Fibroblast of villous mesenchyme (primary cell): ENCODE measurements at places on chromosomes 2 and 18. TPM values are rescaled to one million over a fixed set of nuclear protein-coding genes. Genes with fewer than 3 reads are reported as not detected.

Gene FSHR
- total RNA-seq = not detected in 2 replicates

Gene ESPNL
- total RNA-seq = 1.3 and 4.2 TPM in 2 replicates

Gene KLHL29
- total RNA-seq = 10.6 and 14.7 TPM in 2 replicates

Gene POTEI
- total RNA-seq = under 0.01 TPM in 1 of 2 replicates, not detected in the other

Gene CCL20
- 0.43 TPM in 1 of 2 replicates, not detected in the other for total RNA-seq

Gene EDAR
- total RNA-seq = not detected in 2 replicates

Gene PLCL1
- 0.43 and 0.64 TPM in 2 replicates for total RNA-seq

Gene INHBB
- under 0.01 TPM in 2 replicates for total RNA-seq

Gene KCTD18
- 16.4 and 17.4 TPM in 2 replicates for total RNA-seq

Gene AGXT
- total RNA-seq = not detected in 2 replicates

Gene BOLL
- not detected in 2 replicates for total RNA-seq

Gene KLHL30
- total RNA-seq = 0.43 and 2.3 TPM in 2 replicates

Gene CCDC121
- 1.3 and 1.9 TPM in 2 replicates for total RNA-seq

Gene POTEJ
- total RNA-seq = not detected in 2 replicates

Gene ACVR2A
- total RNA-seq = 13.2 and 25.9 TPM in 2 replicates

Gene TNFAIP6
- 13.2 and 14.2 TPM in 2 replicates for total RNA-seq

Gene REG3G
- not detected in 2 replicates for total RNA-seq

Gene ATOH8
- 6.8 and 9.1 TPM in 2 replicates for total RNA-seq
